ENCODE measurements at places on chromosomes 5 and 9.

GRCh38 chr5:179794575-179794974, 789 bp downstream of the LTC4S start:
- no peak for DNase-seq

DNA sequence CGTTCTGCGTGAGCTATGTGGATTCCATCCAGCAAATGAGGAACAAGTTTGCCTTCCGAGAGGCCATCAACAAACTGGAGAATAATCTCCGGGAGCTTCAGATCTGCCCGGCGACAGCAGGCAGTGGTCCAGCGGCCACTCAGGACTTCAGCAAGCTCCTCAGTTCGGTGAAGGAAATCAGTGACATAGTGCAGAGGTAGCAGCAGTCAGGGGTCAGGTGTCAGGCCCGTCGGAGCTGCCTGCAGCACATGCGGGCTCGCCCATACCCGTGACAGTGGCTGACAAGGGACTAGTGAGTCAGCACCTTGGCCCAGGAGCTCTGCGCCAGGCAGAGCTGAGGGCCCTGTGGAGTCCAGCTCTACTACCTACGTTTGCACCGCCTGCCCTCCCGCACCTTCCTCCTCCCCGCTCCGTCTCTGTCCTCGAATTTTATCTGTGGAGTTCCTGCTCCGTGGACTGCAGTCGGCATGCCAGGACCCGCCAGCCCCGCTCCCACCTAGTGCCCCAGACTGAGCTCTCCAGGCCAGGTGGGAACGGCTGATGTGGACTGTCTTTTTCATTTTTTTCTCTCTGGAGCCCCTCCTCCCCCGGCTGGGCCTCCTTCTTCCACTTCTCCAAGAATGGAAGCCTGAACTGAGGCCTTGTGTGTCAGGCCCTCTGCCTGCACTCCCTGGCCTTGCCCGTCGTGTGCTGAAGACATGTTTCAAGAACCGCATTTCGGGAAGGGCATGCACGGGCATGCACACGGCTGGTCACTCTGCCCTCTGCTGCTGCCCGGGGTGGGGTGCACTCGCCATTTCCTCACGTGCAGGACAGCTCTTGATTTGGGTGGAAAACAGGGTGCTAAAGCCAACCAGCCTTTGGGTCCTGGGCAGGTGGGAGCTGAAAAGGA, 10.9 kb downstream of the QRFP start:
- no peak for DNase-seq

GRCh38 chr5:137995077-137995748, 37.7 kb downstream of the FAM13B start:
- DNase-seq = peak; percentile 66

GRCh38 chr9:85213650-85214607, 527.8 kb downstream of the AGTPBP1 start:
- DNase-seq = no peak

DNA sequence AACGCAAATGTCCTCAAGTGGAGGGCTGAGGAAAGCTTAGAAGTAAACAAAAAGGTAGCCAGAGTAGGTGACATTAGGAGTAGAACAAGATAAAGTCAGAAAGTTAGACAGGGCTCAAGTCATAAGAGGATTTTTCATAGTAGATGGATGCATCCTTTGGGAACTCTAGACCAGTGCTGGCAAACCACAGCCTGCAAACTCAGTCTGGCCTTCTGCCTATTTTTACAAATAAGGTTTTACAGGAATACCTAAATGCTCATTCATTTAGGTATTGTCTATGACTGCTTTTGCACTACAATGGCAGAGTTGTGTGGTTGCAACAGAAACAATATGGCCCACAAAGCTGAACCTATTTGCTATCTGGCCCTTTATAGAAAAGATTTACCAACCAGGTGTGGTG, 116.0 kb upstream of the HMHB1 start:
- DNase-seq = no peak
